SJCRH30 (cell line): ENCODE measurements at places on chromosomes 1 and 21. TPM values are rescaled to one million over a fixed set of nuclear protein-coding genes. Genes with fewer than 3 reads are reported as not detected.
A peak's percentile ranks its signal among the peaks of the same experiment; 100 is the strongest.

The CNIH3 gene
- 0.49 and 0.61 TPM in 2 replicates for total RNA-seq

The ARHGAP30 gene
- 0.12 and 0.23 TPM in 2 replicates for total RNA-seq

The GUCA2B gene
- not detected in 2 replicates for total RNA-seq

The DISP1 gene
- 23.4 and 24.6 TPM in 2 replicates for total RNA-seq

The NTMT2 gene
- not detected in 2 replicates for total RNA-seq

The SPRR2A gene
- not detected in 2 replicates for total RNA-seq

- H3K4me1 ChIP-seq: no peaks in the 10 kb centered on the region
- no peak overlapping the region for H3K4me3 ChIP-seq
- H3K36me3 ChIP-seq: no peaks in the 10 kb centered on the region
- H3K27ac ChIP-seq: no peak overlapping the region
- H3K27me3 ChIP-seq: no peaks in the 10 kb centered on the region
Measured at GRCh38 chr1:185073725-185074124, 28.4 kb downstream of the RNF2 start.

DNA sequence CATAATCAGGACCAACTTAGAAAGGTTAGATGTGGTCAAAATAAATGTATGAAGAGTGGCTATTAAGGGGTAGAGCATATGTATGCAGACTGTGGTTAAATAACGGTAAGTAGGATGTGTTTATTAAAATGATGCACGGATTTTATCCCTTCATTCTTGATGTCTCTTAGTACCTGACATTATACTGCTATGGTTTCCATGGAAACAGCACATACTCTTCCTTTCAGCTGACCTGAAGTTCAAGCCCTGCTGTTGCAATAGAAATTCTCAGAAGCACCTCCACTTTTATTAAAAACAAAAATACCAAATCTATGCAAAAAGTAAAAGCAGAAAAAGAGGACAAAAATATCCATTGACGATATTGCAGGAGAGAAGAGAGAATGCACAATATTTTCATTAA lies 381.4 kb downstream of the RWDD3 start:
- no peak overlapping the region for H3K4me3 ChIP-seq
- DNase-seq: no peak
- no peaks in the 10 kb centered on the region for H3K4me1 ChIP-seq
- no peaks in the 10 kb centered on the region for H3K36me3 ChIP-seq
- H3K27me3 ChIP-seq: no peaks in the 10 kb centered on the region

- no peaks in the 10 kb centered on the region for H3K36me3 ChIP-seq
- DNase-seq: peak; percentile 32
- peaks cover 24% of the 10 kb centered on the region for H3K4me1 ChIP-seq
- peak overlapping the region; percentile 53 for H3K4me3 ChIP-seq
Measured at GRCh38 chr1:112507921-112508277, 866 bp upstream of the WNT2B start.

- peak; percentile 74 for DNase-seq
- H3K4me3 ChIP-seq: peak overlapping the region; percentile 15; the same call in 1 of the 2 replicates
- no peaks in the 10 kb centered on the region for H3K27me3 ChIP-seq
Measured at GRCh38 chr1:109514846-109515245, 5.3 kb upstream of the AMIGO1 start.

DNA sequence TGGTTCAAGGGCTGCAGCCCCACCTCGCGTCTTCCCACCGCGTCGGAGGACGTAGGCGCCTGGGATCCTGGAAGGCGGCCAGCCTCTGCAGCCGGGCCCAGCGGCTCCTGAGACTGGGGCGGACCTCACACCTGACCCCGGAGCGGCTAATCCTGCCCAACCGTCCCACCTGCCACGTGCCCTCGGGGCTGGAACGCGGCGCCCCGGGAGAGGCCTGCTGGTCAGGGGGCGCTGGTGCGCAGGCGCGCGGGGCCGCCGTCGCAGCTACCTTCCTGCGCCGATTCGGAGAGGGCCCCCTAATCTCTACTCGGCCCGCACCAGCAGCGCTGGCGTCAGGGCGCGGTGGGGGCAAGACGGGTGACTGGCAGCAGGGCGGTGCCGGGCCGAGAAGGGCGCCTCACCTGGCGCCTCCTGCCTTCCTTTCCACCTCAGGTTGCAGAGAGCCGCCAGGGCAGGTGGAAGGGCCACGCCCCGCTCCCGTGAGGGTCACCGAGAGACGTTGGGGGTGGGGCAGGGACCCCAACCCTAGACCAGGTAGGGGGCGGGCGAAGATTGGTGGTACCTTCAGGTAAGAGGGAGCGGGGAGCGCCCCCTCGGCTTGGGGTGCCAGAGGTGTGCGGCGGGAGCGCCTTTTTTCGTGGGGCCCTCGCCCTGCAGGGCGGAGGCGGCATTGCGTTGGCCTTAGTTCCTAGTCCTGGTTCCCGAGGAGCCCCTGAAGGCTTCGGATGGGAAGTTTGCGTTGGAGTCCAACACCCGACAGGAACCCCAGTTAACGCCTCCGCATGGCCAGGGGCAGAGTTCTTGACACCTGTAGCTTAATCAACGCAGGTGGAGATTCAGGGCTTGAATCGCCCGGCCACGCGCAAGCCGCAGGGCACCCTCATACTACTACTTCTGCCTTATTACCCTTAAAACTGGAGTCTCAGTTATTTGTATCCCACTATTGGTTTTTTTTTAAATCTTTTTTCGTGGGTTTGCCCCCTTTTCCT lies at the start of gene TDRD5:
TSS of gene TDRD5 (plus strand) at position 241 of the 989 bp plus-strand sequence. CDS start 784 bp downstream, outside the sequence.
- no peaks in the 10 kb centered on the region for H3K36me3 ChIP-seq
- no peak for DNase-seq
- H3K27me3 ChIP-seq: no peaks in the 10 kb centered on the region
- no peak within 1 kb of the TSS for H3K27ac ChIP-seq
- H3K4me3 ChIP-seq: no peak within 1 kb of the TSS
- no peaks in the 10 kb centered on the region for H3K4me1 ChIP-seq

DNA sequence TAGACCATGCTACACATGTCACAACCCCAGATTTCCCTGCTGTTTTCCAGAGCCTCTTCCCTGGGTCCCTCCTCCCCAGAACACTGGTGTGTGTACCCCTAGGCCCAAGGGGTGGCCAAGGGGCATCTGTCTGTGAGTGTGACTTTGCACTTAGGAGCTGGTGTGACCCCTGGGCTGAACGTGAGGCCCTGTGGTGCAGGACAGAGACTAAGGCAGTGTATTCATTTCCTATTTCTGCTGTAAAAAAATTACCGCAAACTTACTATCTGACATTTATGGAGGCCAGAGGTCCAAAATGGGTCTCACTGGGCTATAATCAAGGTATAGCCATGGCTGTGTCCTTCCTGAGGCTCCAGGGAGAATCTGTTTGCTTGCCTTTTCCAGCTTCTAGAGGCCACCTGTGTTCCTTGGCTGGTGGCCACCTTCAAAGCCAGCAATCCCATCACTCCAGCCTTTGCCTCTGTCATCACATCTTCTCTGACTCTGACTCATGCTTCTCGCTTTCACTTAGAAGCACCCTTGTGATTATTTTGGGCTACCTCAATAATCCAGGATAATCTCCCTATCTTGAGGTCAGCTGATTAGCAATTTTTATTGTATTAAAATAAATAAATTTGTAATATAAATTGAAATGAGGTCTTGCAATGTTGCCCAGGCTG lies 24.0 kb upstream of the ELOA start:
- no peaks in the 10 kb centered on the region for H3K27me3 ChIP-seq
- no peaks in the 10 kb centered on the region for H3K4me1 ChIP-seq
- H3K4me3 ChIP-seq: no peak overlapping the region
- H3K36me3 ChIP-seq: no peaks in the 10 kb centered on the region

DNA sequence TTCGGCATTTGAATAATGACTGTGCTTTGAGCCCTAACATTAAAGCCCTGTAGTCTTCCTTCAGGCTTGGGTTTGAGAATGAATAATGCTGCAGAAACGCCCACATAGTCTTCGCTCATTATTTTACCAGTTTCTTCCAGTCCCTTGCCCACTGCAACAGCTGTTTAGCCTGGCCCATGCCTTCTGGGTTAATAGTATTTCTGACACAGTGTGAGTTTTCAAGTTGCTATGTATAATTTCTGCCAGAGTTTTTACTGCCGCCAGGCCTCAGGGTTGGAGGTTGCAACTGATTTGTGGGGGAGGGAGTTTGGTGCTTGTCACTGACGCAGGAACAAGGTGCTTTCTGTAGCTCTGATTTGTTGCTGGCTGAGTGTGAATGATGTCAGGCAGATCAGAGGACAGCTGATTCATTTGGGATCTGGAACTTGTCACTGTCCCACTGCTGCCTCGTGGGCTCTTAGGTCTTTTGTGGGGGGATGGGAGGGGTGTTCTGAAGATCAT lies 109.8 kb downstream of the MAST2 start:
- H3K27ac ChIP-seq: no peak overlapping the region
- 0 out of 2 replicates have a peak, but pooled peaks cover 6% of the 10 kb centered on the region for H3K4me1 ChIP-seq
- no peaks in the 10 kb centered on the region for H3K27me3 ChIP-seq
- peak; percentile 56 for DNase-seq
- H3K4me3 ChIP-seq: no peak overlapping the region

DNA sequence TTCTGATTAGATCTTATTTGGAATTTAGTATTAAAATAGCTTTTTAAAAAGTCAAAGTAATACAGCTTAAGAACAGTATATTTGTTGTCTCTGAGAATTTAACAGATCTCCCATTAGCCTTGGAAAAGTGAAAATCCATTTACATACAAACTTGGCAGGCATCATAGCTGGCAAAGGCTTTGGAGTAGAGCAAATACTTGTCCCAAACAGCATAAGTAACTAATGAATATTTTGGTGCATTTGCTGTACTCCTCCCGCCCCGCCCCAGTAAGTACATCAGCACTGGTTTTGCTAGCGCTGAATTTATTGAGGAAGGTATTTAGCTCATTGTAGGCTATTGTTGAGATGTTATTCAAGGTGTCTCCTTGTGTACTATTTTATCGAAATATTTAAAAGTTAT lies 417.7 kb upstream of the KAZN start:
- H3K36me3 ChIP-seq: no peaks in the 10 kb centered on the region
- peaks cover 15% of the 10 kb centered on the region for H3K27me3 ChIP-seq
- no peak overlapping the region for H3K27ac ChIP-seq
- H3K4me1 ChIP-seq: no peaks in the 10 kb centered on the region
- no peak for DNase-seq

GRCh38 chr1:84972377-84972987 lies 24.4 kb downstream of the MCOLN2 start:
- no peak for DNase-seq
- H3K4me1 ChIP-seq: no peaks in the 10 kb centered on the region
- H3K4me3 ChIP-seq: no peak overlapping the region
